ENCODE measurements at places on chromosomes 5 and 9. TPM values are rescaled to one million over a fixed set of nuclear protein-coding genes. Genes with fewer than 3 reads are reported as not detected.

DNA sequence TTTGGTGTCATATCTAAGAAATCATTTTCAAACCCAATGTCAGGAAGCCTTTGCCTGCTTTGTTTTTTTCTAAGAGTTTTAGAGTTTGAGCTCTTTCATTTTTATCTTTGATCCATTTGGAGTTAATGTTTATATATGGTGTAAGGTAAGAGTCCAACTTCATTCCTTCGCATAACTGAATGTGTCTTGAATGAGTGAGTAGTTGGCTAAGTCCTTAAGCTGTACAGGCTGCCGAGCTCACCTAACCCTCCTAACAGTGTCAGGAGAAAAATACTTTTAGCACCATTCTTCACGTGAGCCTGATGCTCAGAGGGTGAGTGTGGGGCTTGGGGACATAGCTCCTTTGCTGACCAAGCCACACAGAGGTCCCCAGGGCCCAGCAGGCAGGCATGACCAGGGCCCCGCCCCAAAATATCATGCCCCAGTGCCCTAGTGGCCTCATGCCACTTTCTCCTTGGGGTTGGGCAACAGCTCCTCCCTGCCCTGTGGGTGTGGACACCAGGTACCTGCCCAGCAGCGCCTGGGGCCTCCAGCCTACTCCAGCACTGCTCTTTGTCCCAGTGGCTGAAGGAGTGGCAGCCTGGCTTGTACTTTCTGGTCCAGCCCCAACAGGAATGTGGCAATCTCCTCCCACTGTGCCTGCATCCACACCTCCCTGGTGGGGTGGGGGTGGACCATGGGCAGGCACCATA lies 17.2 kb downstream of the PPARGC1B start:
- no peak for DNase-seq

Gene POU5F2
- 0.12 TPM for polyA plus RNA-seq

Gene CYSRT1
- polyA plus RNA-seq = 0.52 TPM

DNA sequence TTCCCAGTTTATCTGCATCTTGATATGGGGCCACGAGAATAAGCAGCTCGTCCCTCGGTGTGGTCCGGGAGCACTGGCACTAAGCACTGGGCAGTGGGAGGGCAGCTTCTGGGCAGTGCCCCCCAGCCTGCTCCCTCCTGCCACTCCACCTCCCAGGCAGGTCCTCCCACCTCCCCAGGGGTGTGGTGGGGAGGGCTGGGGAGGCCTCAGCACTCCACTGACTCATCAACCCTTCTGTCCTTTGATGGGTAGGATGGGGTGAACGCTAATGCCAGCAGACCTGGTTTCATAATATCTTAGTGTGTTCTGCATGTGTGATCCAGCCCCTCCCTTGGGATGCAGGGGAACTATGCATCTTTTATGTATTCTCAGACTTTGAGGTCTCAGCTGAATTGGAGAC lies 62.2 kb upstream of the GNE start:
- no peak for DNase-seq

DNA sequence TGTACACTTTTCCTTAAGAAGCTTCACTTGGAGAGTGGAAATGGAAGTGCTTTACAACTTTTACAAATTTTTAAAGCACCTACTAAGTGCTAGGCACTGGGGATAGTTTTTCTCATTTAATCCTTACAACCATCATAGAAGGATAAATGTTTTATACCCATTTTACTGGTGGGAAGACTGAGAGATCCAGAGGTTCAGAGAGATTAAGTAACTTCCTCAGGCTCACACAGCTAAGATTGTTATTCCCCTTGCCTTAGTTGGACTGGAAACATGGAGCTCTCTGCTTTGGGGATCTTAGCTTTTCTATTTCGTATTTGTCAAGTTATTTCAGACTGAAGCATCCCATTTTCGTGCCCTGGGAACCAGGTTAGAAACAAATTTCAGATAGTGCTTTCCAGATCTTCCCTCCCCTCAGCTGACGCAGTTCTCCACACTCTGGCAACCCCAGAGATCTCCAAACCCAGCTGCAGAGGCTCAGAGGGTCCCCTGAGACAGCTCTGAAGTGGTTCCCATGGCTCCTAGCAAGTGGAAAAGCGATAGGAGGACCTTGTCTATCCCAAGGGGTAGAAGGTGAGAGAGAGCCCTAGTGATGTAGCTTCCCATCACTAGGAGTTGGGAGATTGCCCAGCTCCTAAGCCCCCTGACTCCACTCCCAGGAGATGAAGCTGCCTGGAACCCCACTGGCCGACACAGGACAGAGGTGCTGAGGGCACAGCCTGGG lies 16.2 kb upstream of the GABBR2 start:
- DNase-seq = no peak

Gene PCDHB10
- polyA plus RNA-seq = not detected
